NCI-H524 (cell line): ENCODE measurements at places on chromosomes 11 and 22.

- no peak for DNase-seq
Measured at GRCh38 chr11:130403271-130403804, 25.1 kb downstream of the ADAMTS8 start.

DNA sequence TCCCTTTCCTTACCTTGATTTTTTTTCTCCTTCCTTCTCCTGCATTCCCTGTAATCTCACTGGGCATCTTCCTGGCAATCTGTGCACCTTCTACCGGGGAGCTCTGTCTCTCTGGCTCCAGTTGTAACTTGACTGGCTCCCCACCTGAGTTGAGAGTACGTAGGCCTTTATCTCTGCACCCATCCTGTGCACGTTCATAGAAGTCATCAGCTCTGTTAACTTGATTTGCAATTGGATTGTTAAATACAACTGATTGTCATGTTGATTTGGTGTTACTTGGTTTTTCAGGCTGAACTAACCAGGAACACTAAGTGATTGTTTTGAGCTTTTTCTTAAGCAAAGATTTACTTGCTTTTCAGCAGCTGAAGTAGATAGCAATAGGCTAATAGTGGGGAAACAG, 11.8 kb downstream of the SWAP70 start:
- DNase-seq, result no peak

GRCh38 chr11:61855939-61856680, 28.0 kb downstream of the FADS2 start:
- DNase-seq, result no peak

GRCh38 chr22:32185821-32186220, 19.1 kb downstream of the RFPL2 start:
- no peak for DNase-seq

GRCh38 chr22:27284324-27284723, 517.2 kb downstream of the MN1 start:
- DNase-seq, result no peak

GRCh38 chr22:20011993-20012740, 4.5 kb downstream of the ARVCF start:
- DNase-seq, result no peak

- no peak for DNase-seq
Measured at GRCh38 chr22:26544489-26544888, 32.2 kb upstream of the TFIP11 start.

DNA sequence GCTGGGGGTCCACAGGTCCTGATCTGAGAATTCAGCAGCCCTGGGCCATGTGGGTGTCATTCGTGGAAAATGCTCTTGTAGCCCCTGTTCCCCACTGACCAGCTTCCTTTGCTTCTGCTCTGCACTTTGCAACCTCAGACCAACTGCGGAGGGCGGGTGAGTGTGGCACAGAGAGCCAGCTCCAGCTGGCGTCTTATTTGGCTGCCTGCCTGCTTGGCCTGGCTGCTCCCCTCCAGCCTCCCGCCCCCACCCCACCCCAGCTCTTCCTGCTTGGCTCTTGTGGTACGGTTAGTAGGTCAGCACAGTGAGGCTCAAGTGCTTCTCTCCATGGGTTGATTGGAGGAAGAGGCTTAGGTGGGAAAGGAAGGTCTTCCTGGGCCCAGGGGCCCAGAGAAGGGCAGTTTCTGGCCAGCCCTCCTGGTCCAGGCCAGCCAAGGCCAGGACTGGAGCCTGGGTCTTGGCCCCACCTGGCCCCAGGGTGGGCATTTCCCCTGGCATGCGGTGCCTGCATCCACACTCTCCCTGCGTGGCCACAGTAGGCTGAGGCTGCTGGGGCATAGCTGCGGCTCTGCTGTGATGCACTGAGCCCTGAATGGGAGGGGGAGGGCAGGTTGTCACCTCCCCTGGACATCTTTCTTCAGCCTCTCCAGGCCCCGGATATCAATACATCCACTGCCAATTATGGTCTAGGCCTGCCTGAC, 26.5 kb downstream of the MYO7A start:
- peak; percentile 74 for DNase-seq

DNA sequence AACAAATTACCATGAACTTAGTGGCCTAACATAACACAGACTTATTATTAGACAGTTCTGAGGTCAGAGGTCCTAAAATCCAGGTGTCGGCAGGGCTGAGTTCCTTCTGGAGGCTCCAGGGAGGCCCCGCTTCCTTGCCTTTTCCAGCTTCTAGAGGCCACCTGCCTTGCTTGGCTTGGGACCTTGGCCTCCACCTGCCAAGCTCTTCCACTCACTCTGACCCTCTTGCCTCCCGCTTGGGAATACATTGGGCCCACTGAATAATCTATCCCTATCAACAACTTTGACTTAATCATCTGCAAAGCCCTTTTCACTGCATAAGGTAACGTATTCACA, 3.2 kb upstream of the MS4A10 start:
- no peak for DNase-seq

GRCh38 chr11:13929395-13929891, 33.1 kb upstream of the SPON1 start:
- peak; percentile 63 for DNase-seq

DNA sequence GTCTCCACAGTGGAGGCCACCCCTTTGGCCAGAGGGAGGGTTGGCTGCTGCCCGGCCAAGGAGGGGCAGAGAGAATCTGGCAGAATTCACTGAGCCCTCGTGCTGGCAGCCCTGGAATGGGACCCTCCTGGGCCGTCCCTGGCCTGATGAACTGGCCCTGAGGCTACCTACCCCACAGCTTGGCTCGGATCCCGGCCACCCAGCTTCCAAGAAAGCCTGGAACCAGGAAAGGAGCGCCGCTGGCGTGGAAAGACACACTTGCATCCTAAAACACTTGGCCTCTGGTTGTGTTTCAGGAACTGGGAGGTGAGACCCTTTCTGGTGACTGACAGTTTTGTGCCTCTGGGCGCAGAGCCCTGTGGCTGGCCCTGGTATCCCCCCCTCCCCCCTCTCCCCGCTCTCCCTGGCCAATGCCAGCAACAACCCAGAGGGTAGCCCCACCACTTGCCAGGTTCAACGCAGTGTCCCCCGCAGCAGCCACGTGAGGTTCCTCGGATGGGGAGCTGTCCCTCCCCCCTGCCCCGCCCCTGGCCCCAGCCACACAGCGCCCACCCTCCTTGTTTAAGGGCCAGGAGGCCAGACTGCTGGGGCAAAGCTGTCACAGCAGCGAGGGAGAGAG, 693 bp downstream of the NFAM1 start:
- DNase-seq, result no peak

DNA sequence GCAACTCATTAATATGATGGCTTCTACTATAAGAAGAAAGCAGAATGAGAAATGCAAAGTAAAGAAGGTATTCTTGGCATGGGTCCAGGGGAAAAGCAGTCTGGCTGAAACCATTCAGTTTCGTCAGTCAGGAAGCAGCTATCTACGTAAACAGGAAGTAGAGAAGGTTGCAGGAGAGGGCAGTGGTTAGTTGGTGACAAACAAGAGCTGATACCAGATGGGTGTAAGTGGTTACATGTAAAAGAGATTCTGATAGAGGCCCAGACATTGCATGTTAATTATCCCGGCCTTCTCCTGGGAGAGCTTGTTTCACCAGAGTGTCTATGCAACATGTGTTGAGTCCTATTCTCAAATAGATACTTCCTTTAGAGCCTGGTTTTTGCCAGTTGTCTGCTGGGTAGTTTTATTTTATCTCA, 58.4 kb upstream of the PSMA1 start:
- DNase-seq, result peak; percentile 8

DNA sequence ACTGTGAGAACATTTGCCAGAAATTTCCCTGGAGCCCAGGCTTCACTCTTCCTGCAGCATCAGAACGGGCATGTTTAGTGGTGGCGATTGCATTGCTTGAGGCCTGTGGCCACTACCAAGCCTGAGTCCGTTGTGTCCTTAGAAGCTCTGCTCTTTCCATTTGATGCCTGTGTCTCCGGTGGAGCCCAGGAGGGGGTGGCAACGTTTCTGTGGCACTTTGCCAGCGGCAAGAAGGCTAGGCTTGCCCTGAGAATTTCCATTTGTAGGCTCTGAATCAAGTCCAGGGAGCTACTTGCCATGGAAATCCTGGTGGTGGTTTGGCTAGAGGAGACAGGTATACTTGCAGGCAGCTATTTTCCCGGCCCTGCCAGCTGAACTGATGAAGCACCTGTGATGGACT, 47.1 kb downstream of the ADAMTS8 start:
- DNase-seq, result no peak

GRCh38 chr11:16615480-16615879, 123.0 kb upstream of the C11orf58 start:
- DNase-seq, result no peak

DNA sequence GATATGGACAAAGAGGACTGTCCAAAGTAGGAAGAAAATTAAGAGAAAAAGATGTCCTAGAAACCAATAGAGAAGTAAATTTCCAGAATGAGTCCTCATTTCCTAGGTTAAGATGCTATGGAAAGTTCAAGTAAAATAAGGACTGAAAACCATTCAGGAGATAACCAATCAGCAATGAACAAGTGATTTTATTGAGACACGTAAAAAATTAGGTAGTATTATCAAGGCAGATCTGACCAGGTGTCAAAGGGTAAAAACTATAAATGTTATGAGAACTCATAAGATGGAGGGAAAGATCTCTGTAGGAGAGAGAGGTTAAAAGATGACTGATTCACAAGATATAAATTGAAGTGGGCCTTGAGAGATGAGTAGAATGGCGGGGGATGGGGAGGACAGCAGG, 50.2 kb downstream of the SPATA19 start:
- no peak for DNase-seq

GRCh38 chr11:124740277-124740882, 638 bp downstream of the NRGN start:
- DNase-seq, result peak; percentile 38

DNA sequence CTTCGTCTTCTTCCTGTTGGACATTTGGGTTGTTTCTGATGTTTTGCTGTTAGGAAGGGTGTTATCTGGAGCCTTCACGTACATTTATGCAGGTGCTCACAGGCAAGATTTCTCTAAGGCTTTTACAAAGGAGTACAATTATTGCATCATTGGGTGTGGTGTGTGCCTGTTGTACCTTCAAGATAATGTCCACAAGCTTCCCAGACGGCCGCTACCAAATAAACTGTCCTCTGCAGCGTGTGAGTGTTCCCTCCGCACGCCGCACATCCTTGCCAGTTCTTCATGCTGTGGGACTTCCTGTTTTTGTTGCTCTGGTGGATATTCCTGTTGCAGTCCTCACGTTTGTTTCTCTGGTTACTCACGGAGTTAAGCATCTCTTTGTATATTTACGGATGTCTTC, 133.3 kb downstream of the TBC1D22A start:
- no peak for DNase-seq

DNA sequence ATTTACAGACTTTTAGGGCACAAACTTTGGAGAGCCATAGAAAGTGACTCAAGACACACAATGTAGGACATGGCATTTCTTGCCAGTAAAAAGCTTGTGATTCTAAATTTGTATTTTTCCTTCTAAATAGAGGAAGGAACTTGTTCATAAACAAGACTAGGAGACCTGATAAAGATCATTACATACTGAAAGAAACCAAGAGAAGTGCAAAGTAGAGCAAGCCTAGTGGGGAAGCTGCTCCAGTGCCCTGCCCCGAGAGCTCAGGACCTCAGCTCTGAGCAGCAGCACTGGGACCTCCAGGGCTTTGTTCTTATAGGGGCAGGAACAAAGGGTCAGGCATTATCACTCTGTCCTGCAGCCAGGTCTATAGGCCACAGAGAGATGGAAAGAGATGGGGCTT, 7.2 kb downstream of the IRAG1 start:
- no peak for DNase-seq

GRCh38 chr22:22710719-22711531, 66.5 kb downstream of the GGTLC2 start:
- peak; percentile 7 for DNase-seq

- DNase-seq, result no peak
Measured at GRCh38 chr11:116997071-116997470, 101.2 kb downstream of the SIK3 start.

DNA sequence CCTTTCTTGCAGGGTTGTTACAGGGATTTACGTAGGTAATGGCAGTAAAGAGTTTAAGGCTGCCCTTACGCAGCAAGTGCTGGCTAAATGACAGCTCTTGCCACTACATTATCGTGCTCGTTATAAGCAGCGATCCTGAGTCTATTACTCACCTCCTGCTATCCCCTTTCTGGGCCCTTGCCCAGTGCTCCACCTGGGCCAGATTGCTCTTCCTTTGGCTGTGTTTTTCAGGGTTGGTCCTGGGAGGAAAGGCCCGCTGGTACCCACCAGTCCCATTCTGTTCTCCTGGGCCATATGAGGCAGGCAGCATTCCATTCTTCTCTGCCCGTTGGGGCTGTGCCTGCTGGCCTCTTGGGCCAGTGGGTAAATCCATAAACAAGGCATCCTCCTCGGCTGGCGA, 87.5 kb downstream of the C11orf58 start:
- no peak for DNase-seq

- DNase-seq, result no peak
Measured at GRCh38 chr11:60700689-60701468, 1.5 kb downstream of the MS4A8 start.

DNA sequence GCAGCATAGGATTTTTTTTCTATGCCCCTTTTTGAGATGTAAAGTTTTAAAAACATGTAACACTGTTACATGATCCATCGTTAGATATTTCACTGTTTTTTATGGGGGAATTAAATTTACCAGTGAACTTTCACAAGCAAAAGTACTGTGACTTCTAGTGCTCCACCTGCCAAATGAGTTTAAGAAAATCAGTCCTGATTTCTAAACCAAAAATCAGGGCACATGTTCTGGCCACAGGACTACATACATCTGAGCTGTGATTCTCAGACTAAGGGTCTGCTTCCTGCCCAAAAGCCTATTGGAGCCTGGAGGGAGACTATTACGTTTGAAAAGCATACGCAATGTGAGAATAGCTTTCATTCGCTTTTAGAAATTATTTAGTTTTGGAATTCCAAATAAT, 22.5 kb downstream of the TMPRSS13 start:
- no peak for DNase-seq

DNA sequence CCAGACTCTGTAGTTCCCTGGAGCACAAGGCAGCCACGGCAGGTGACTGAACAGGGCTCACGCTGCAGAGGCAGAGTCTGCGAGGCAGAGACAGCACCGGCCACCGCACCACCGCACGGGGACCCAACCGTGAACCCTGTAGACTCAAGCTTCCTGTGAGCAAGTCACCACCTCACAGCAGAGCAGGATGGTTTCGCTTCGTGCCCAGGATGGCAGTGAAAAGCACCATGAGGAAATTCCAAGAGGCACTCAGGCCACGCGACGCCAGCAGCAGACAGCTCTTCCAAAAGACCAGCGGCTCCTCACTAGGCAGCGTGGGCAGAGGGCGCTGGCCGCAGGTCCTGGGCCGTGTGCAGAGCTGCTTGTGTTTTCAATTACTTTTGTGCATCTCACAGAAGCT, 24.5 kb downstream of the BRD1 start:
- no peak for DNase-seq
